ENCODE measurements at places on chromosomes 16 and 17.

- DNase-seq: no peak
These were observed 2.4 kb upstream of the TMEM204 start for GRCh38 chr16:1530883-1531637.

DNA sequence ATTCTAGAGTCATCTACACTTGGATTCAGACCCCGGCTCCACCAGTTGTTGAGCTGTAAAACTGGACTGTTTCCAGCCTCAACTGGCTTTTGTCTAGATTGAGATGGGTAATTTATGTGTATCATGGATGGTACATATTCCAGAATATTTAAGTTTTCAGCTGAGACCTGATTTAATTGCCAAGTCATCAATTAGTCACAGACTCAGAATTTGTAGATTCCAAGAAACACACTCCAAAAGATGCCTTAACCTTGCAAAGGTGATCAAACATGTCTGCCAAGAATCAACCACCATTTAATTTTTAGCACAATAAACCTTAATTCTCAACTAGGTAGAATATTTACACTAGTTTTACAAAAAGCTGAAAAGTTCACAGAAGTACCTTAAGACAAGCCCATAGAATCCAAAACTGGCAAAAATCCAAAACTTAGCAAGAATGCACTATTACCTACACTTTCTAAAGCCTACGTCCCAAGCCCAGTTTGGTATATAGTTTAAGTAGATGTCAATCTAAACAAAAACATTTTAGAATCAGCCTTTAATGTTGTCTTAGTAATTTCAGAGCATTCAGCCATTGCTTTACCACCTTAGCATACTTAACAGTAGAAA lies 17.7 kb downstream of the SIAH1 start:
- DNase-seq: no peak

GRCh38 chr16:54927125-54928015 lies 3.3 kb upstream of the IRX5 start:
- DNase-seq: no peak

DNA sequence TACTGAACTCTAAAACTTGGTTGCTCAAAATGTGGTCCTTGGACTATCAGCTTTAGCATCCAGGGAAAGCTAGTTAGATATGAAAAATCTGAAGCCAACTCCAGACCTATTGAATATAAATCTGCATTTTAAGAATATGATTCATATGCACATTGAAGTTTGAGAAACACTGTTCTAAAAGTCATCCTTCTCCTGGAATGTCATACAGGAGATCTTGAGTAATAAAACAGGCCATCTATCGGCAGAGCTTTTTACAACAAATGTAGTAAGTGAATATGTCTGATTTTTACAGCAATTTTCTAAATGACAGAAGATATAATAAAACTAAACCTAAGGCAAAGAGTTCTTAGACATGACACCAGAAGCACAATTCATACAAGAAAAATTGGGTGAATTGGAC lies 140.4 kb downstream of the PMP22 start:
- DNase-seq: no peak

DNA sequence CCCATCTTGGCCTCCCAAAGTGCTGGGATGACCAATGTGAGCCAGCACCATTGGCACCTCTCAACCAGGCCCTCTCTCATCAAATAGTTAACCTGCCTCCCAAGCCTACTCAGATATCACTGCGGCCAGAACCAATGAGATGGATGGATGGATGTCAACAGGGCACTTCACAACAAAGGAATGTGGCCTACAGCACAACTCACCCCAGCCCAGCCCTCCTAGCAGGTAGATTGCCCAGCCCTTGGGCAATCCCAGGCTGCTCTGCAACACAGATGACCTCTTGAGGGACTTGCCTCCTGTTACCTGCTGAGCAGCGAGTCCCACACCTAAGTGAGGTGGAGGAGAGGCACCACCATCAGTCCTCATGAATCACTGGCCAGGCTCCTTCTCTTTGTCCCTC lies 22.6 kb upstream of the KIFC3 start:
- no peak for DNase-seq

DNA sequence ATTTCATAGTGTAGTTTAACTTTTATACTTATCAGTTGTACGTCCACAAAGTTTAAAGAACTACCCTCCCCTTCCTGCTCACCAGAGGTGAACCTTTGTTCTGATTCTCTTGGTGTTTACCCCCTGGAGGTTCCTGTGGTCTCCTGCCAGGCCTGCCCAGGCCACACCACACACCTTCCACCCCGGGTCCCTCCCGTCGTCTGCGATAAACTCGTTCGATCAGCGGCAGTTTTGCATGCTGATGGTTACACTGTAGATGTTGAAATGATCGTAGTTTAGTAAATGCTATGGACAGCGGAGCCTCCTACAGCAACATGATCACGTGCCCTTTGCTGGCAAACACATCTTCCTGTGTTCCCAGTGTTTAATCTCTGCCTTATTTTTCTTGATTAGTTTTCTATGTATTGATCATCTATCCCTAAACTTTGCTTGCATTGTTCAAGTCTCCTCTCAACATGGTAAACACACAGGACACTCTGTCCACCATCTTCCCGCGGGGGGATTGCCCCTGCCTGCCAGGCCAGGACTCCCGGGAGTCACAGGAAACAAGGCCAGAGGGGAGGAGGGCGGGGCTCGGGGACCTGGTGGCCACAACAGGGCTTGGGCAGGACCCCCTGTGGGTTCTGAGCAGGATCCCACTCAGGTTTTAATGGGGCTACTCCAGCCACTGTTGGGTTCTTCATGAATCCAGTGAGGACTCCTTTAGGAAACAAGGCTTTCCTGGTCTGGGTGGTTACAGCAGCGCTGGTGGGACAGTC lies 2.8 kb upstream of the ACSF3 start:
- DNase-seq: no peak

GRCh38 chr16:85216522-85217375 lies 104.5 kb upstream of the CIBAR2 start:
- no peak for DNase-seq

- no peak for DNase-seq
These were observed 159.4 kb upstream of the ZNF267 start for GRCh38 chr16:31713945-31714902.

GRCh38 chr16:30585022-30585399 lies 486 bp downstream of the ZNF785 start:
- no peak for DNase-seq

GRCh38 chr16:89443727-89444084 lies 46.7 kb downstream of the ANKRD11 start:
- DNase-seq: no peak

Measured in stimulated activated CD8-positive, alpha-beta memory T cell treated with anti-CD3 and anti-CD28 coated beads, Interleukin-2, amount 100 ng/mL, for 1 hour (primary cell).